ENCODE measurements at places on chromosomes 1 and 21.

DNA sequence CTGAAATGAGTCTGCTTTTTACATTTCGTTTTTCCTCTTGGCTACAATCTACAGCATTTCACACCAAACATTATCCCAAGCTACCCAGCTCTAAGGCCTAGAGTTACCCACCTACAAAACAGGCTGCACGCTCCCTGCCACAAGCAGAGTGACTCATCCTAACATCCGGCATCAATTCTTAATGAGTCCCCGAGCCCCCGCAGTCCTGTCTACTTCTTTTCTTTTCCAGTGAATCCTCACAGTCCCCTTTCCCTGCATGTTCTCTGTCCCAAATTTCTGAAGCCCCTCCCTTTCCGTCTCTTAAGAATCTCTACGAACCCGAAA lies 650 bp downstream of the PCNX2 start:
- peak; percentile 71 for DNase-seq

- no peak for DNase-seq
Measured at GRCh38 chr1:8274352-8274751, 43.6 kb upstream of the SLC45A1 start.

- DNase-seq = no peak
Measured at GRCh38 chr1:23801876-23802275, 1.3 kb upstream of the GALE start.

DNA sequence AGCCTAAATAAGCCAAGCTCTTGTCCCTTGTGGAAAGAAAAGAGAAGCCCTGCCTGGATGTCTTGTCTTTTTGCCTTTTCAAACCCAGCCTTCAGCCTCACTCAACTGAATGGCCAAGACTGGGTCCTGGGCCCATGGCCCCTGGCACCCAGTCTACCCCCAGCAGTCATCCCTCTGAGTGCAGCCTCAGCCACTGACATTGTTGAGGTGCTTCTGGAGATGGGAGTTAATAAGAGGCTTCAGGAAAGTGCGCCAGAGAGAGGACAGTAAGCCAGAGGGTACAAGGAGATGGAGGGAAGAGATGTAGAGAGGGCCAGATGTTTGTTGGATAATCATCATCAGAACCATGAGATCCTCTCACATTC lies 6.8 kb downstream of the FNDC5 start:
- no peak for DNase-seq

- DNase-seq = no peak
Measured at GRCh38 chr1:201731142-201731541, 97.8 kb upstream of the IPO9 start.

DNA sequence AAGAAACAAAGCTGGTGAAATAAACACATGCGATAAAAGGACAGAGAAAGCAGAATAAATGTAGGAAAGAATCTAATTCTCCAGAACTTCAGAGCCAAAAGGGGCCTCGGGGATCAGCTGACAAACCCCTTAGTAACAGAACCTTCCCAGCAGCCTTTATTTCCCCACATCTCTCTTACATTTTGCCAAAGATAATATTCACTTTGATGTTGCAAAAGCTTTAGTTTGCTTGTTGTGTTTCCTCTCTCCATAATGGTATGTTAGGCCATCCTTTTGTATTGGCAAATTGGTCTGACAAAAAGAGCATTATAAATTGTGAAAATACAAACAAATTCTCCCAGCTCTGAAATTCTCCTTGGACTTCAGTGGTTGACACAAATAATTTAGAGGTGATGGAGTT lies 54.9 kb downstream of the OPTC start:
- no peak for DNase-seq

GRCh38 chr1:183281039-183281438 lies 95.0 kb downstream of the LAMC2 start:
- peak; percentile 69 for DNase-seq

DNA sequence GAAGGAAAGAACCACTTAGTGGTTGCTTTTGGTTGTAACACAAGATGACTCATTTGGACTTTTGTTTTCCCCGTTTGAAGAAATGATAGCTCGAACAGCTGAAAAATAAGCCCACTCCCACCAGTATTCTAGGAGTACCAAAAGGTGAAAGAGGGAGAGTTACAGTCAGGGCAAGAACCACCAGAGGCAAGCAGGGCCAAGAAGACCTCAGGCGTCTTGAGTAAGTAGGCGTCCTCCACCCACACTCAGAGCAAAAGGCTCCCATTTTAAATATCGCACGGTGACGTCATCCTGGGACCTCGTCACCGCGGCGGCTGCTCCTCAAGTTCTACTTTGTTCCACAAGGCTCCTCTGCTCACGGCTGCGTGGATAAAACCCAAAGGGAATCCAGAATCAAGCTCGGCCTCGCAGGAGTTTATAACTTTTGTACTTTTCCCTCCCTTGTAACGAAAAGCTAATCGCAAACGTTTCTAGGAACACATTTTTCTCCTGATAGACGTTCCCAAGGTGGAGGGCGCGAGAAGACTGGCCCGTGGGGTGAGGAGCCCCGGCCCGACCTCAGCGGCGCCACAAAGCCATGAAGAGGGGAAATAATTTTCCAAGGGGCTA lies 1.2 kb downstream of the BTG3 start:
- DNase-seq = peak; percentile 87

Data from fibroblast of skin of back (primary cell).